Hypothalamus (tissue), 51 donors: ENCODE measurements at places on chromosomes 3 and 15.

- no peak for DNase-seq
Measured at GRCh38 chr3:94822298-94822697, 759.4 kb downstream of the NSUN3 start.

GRCh38 chr3:54846119-54846518, 81.7 kb downstream of the LRTM1 start:
- DNase-seq, result no peak

- no peak for DNase-seq
Measured at GRCh38 chr3:50587373-50587772, 18.1 kb downstream of the HEMK1 start.

DNA sequence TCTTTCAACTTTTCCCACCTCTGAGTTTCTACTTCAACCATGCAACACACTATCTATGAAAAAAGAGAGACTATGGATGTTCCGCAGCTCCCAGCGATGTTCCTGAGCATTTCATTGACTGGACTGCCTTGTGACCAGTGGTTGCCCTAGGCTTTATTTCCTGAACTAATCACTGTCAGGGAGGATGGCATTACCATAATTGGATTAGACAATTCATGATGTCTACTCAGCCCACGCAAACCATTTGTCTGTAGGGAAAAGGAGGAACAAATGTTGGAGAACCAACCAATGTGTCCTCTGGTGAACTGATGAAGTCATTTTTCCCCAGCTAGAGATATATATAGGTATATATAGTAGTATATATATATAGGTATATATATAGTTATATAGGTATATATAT, 229.3 kb upstream of the MCTP2 start:
- no peak for DNase-seq

- no peak for DNase-seq
Measured at GRCh38 chr3:84077479-84077878, 881.3 kb upstream of the CADM2 start.

DNA sequence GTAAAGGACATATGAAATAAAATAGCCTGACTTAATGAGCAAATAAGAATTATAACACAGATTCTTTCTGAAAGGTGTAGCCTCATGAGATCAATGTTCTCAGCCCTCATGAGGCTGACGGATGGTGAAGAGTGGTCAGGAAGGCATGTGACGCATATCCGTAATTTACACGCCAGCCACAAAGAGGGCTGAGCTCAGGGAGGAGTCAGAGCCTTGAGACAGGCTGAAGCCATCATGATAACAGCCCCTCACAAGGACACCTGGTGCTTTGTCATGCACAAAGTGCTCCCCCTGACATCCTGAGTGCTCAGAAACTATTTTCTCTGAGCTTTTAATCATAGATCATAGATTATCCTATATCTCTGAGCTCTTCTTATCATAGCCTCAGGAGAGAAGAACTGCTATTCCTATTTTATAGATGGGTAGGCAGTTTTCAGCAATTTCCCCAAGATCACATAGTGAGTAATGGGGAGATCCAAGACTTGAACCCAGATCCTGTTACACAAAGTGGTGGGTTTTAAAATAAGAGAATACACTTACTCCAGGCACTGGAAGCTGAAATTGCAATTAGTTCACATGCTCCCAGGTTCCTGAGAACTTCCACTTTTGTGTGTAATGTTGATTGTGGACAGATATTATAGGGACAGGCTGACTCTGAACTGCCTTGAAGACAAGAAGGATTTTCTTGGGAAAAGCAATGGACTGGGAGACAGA, 267.1 kb downstream of the RPLP1 start:
- no peak for DNase-seq
